Chondrocyte (in vitro differentiated cells): ENCODE measurements at places on chromosomes 7 and 10. TPM values are rescaled to one million over a fixed set of nuclear protein-coding genes. Genes with fewer than 3 reads are reported as not detected.
A peak's percentile ranks its signal among the peaks of the same experiment; 100 is the strongest.

DNA sequence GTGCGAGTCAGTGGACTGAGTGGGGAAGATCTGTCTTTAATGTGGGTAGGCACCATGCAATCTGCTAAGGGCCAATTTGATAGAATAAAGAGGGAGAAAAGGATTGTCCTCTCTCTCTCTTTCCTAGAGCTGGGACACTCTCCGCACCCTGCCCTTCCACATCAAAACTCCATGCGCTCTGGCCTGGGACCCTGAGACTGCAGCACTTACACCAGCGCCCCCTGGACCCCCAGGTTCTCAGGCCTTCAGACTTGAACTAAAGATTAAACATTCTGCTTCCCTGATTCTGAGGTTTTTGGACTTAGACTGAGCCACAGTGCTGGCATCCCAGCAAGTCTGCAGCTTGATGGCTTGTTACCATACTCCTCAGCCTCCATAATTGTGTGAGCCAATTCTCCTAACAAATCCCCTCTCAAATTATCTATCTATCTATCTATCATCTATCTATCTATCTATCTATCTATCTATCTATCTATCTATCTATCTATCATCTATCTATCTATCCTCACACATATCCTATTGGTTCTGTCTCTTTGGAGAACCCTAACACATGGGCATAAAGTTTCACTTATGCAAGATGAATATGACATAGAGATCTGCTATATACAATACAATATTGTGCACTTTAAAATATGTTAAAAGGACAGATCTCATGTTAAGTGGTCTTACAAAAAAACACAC lies 22.4 kb upstream of the OR2A5 start:
- no peak overlapping the region for H3K27ac ChIP-seq
- no peaks in the 10 kb centered on the region for H3K4me1 ChIP-seq
- no peak overlapping the region for H3K4me3 ChIP-seq
- no peak for DNase-seq

PRR15 gene
- total RNA-seq: 2.5 to 6.3 TPM (median 2.7 TPM) in 3 replicates

DNA sequence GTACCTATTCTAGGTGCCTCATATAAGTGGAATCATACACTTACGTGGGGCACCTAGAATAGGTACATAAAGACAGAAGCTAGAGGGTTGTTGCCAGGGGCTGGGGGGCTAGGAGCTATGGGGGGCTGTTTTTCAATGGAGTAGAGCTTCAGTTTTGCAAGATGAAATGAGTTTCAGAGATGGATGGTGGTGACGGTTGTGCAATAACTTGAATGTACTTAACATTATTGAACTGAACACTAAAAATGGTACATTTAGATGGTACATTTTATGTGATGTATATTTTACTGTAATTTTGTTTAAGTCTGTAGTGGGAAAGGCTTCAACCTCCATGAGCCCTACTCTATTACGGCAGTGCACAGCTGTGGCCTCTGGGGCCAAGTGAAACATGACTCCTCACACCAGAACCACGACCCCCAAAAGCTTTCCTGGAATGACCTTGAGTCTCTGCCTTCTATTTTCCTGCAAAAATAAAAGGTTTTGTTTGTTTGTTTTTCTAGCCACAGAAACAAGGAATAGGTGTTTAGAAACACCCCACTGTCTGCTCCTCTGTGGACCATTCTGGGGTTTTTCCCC lies 147.3 kb upstream of the PLXNA4 start:
- no peak overlapping the region for H3K27ac ChIP-seq
- H3K4me1 ChIP-seq: no peaks in the 10 kb centered on the region
- no peak overlapping the region for H3K4me3 ChIP-seq
- peaks cover 9% of the 10 kb centered on the region for H3K36me3 ChIP-seq
- no peak for DNase-seq
- H3K27me3 ChIP-seq: peaks cover 5% of the 10 kb centered on the region

DNA sequence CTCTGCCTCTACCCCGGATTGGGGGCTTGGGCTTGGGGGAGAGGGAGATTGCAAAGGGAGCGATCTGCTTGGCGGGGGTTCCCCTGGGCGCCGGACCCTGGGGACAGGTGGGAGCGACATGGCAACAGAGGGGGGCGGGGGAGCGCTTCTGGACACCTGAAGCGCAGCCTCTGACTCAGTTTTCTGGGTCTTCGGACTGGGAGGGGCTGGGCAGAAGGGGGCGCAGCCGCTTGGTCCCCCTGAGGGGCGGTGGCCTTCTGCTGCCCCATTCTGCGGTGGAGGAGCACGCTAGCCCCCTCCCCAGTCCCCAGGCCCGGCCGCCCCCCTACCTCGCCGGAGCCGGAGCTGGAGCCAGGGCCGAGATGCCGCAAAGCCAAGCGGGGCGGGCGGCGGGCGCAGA lies 380 bp downstream of the NAT16 start:
- H3K27ac ChIP-seq: no peak overlapping the region
- H3K4me1 ChIP-seq: peaks cover 11% of the 10 kb centered on the region
- H3K36me3 ChIP-seq: no peaks in the 10 kb centered on the region
- DNase-seq: no peak
- peaks cover 46% of the 10 kb centered on the region for H3K27me3 ChIP-seq

GRCh38 chr7:19871102-19871501 lies 97.7 kb upstream of the TMEM196 start:
- H3K36me3 ChIP-seq: no peaks in the 10 kb centered on the region
- peaks cover 15% of the 10 kb centered on the region for H3K27me3 ChIP-seq
- H3K4me3 ChIP-seq: no peak overlapping the region
- no peak overlapping the region for H3K27ac ChIP-seq
- H3K4me1 ChIP-seq: no peaks in the 10 kb centered on the region
- no peak for DNase-seq

DNA sequence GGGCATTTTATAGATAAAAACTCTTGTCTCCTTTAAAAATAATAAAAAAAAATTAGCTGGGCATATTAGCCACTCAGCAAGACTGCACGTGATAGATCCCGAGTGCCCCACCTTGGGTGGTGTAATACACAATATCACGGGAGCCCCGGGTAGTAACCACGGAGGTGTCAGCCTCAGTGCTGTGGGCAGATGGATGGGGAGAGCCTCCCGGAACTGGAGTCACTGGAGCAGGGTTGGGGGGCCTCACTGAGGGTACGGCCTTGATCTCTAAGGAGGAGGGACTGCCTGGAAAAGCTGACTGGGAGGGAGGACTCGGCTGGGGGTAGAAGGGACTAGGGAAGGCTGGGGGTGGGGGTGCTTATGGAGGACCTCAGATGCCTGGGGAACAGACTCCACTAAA lies 12.6 kb downstream of the LEP start:
- H3K4me3 ChIP-seq: no peak overlapping the region
- H3K27ac ChIP-seq: no peak overlapping the region
- peaks cover 22% of the 10 kb centered on the region for H3K27me3 ChIP-seq
- no peaks in the 10 kb centered on the region for H3K4me1 ChIP-seq
- peaks cover 4% of the 10 kb centered on the region for H3K36me3 ChIP-seq

GRCh38 chr7:13963925-13964324 lies 25.5 kb downstream of the ETV1 start:
- no peaks in the 10 kb centered on the region for H3K27me3 ChIP-seq
- H3K4me1 ChIP-seq: no peaks in the 10 kb centered on the region
- H3K36me3 ChIP-seq: no peaks in the 10 kb centered on the region
- DNase-seq: no peak

GALNT17 gene
- total RNA-seq: 20.6 to 24.4 TPM (median 24.2 TPM) in 3 replicates

- H3K27ac ChIP-seq: no peak overlapping the region
- H3K36me3 ChIP-seq: no peaks in the 10 kb centered on the region
These were observed 11.6 kb upstream of the MNX1 start for GRCh38 chr7:157021871-157022680.

GRCh38 chr7:101243646-101244374 lies 1.1 kb downstream of the FIS1 start:
- H3K27me3 ChIP-seq: no peaks in the 10 kb centered on the region
- peaks cover 17% of the 10 kb centered on the region for H3K4me1 ChIP-seq
- H3K4me3 ChIP-seq: peak overlapping the region; percentile 98
- H3K36me3 ChIP-seq: peaks cover 5% of the 10 kb centered on the region

STEAP1 gene
- total RNA-seq: 0.22 to 0.31 TPM (median 0.28 TPM) in 3 replicates

HMX3 gene
- not detected in 3 replicates for total RNA-seq

- H3K27me3 ChIP-seq: no peaks in the 10 kb centered on the region
- peaks cover 17% of the 10 kb centered on the region for H3K36me3 ChIP-seq
- H3K4me3 ChIP-seq: no peak overlapping the region
- no peaks in the 10 kb centered on the region for H3K4me1 ChIP-seq
- no peak overlapping the region for H3K27ac ChIP-seq
These were observed 22.2 kb downstream of the LANCL2 start for GRCh38 chr7:55387062-55387965.

DNA sequence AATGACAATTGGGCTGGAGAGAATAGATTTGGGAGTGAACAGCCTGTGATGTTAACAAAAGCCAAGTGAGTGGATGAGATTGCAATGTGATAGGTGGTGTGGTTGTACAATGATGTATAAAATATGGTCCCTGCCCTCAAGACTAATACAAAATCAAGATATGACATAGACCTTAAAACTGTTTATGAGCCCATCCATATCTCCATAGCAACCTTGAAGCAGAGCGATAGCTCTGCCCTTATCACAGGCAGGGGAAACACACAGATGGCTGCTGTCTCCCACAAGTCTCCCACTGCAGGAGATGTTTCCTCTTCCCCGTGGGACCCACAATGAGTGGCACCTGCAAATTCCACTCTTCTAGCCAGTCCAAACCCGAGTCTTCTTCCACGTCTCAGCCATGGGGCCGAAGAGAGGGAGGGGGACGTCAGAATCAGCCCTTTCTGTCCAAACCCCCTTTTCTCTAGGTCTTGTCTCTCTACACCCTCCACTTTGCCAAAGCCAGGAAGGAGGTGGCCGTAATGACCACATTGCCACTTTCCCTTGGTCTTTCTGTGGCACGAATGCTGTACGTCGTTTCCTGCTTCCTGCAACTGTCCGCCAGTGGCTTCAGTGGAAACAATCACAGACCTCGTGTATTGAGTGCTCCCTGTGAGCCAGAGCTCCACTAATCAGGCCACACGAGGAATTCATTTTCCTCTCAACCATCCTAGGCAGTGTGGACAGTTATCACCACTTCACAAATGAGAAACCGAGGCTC lies 7.5 kb upstream of the TBXAS1 start:
- H3K27me3 ChIP-seq: peaks cover 5% of the 10 kb centered on the region
- H3K4me3 ChIP-seq: no peak overlapping the region
- H3K36me3 ChIP-seq: no peaks in the 10 kb centered on the region
- H3K27ac ChIP-seq: no peak overlapping the region

DNA sequence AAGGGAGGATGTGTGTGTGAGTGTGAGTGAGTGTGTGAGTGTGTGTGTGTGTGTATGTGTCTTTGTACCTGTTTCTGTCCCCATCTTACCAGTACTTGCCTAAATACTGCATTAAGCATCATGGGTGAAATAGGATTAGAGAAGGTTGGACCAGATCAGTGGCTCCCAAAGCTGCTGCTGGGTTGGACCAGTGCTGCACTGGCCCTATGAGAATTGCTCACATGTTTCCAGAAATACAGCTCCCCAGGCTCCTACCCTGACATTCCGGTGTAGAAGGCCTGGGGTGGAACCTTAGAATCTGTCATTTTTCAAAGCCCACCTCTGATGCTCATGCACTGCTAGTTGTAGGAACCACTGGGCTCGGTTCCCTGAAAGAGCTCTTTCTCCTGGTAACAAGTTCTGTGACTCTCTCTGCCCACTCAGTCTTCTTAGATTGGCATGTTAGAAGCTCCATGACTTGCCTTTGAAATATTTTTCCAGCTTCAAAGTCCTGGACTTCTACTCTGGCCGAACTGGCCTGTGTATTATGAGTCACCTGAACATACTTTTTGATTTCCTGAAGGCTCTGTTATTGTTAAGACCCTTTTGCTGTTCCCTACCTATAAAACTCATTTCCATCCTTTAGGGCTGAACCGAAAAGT lies 224.7 kb downstream of the CUX1 start:
- no peaks in the 10 kb centered on the region for H3K27me3 ChIP-seq
- H3K4me3 ChIP-seq: no peak overlapping the region
- H3K4me1 ChIP-seq: peaks cover 39% of the 10 kb centered on the region
- DNase-seq: peak; percentile 6
- peak overlapping the region; percentile 52 for H3K27ac ChIP-seq

GRCh38 chr7:47330561-47331178 lies 251.2 kb downstream of the TNS3 start:
- peaks cover 21% of the 10 kb centered on the region for H3K36me3 ChIP-seq
- no peak overlapping the region for H3K4me3 ChIP-seq
- H3K27ac ChIP-seq: peak overlapping the region; percentile 99
- H3K4me1 ChIP-seq: peaks cover 93% of the 10 kb centered on the region

GRCh38 chr10:132266594-132267161 lies 41.1 kb downstream of the STK32C start:
- no peaks in the 10 kb centered on the region for H3K36me3 ChIP-seq
- H3K27ac ChIP-seq: no peak overlapping the region
- no peaks in the 10 kb centered on the region for H3K27me3 ChIP-seq
- H3K4me3 ChIP-seq: no peak overlapping the region
- peak; percentile 60 for DNase-seq
